Fibroblast of villous mesenchyme (primary cell): ENCODE measurements at places on chromosomes 16 and 17. TPM values are rescaled to one million over a fixed set of nuclear protein-coding genes. Genes with fewer than 3 reads are reported as not detected.

MFAP4 gene
- total RNA-seq: 17.7 and 28.7 TPM in 2 replicates

ZSCAN10 gene
- total RNA-seq: under 0.01 TPM in 1 of 2 replicates, not detected in the other

DNA sequence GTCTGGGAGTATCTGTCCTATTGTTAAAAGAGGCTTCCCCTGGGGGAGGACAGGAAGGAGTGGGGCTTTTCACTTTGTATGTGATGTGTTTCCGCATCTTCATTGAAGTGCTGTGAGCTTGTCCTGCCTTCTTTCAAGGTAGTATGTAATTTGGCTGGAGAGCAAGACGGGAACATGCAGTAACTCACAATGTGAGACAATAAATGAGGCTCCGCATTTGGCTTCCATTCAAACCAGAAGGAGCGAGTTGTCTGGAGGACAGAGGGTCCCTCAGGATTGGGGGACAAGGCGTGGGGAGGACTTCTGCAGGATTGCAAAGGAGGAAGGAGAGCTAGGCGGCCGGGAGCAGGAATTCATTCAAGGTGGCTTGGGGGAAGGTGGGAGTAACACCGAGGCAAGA lies 203.5 kb downstream of the RBFOX3 start:
- DNase-seq: no peak

GRCh38 chr17:21535686-21536375 lies 156.5 kb upstream of the KCNJ18 start:
- peak; percentile 40 for DNase-seq

- peak; percentile 35 for DNase-seq
These were observed 85.7 kb downstream of the NOG start for GRCh38 chr17:56679115-56679776.

- DNase-seq: no peak
These were observed 14.9 kb upstream of the MAPK3 start for GRCh38 chr16:30137897-30138296.

CCDC43 gene
- total RNA-seq: 32.5 and 52.2 TPM in 2 replicates

HS3ST3A1 gene
- 13.8 and 15.5 TPM in 2 replicates for total RNA-seq

DNA sequence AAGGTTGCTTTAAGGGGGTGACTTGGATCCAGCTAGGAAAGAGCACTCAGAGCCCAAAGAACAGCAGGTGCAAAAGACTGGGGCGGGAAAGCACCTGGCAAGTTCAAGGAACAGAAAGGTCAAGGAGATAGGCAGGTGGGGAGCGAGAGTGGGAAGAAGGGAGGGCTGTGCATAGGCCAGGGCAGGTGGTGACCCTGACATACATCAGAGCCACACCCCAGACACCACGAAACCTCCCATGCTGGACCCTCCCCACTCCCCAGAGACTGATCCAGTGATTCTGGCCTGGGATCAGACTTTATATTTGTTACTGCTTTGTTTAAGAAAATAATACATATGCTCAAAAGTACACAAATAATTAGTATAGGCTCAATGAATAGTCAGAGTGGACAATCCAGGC lies 48.5 kb upstream of the RBFOX3 start:
- no peak for DNase-seq

CNTD1 gene
- 0.32 TPM in 1 of 2 replicates, not detected in the other for total RNA-seq

CCDC200 gene
- total RNA-seq: not detected in 2 replicates

TMIGD1 gene
- total RNA-seq: not detected in 2 replicates

GRCh38 chr16:75502916-75503605 lies 7.8 kb upstream of the CHST6 start:
- DNase-seq: no peak

- peak; percentile 79 for DNase-seq
These were observed 28.8 kb downstream of the DYNLRB2 start for GRCh38 chr16:80569440-80570105.

GRCh38 chr17:72613806-72614292 lies 478.6 kb downstream of the SLC39A11 start:
- DNase-seq: no peak

GRCh38 chr16:2979669-2980226 lies 498 bp downstream of the PKMYT1 start:
- no peak for DNase-seq

- no peak for DNase-seq
These were observed 162.7 kb downstream of the CCT6B start for GRCh38 chr17:34798581-34798980.

DNA sequence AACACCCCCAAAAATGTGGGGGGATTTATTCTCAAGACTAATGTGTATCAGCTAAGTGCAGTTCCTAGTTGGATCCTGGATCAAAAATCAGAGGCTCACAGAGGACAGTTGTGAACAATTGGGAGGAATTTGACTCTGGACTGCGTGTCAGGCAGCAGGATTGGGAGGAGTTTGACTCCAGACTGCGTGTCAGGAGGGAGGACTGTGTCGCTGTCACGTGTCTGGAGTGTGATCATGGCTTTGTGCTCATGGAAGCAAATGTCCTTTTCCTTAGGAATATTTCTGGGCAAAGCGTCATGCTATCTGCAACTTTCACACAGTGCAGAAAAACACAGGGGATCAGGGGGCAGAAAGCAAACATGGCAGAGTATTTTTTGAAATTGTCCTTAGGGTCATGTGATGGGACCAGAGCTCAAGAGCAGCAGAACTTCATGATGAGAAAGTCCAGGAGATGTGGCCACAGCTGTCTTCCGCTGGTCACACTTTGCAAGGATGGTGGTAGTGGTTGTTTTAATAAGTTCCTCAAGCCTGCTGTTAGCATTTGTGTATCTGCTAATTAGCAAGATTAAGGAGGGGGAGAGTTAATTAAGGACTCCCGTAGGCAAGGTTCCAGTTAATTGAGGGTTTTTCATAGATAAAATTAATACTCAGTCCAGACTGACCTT lies 122.0 kb upstream of the CHMP6 start:
- DNase-seq: no peak

DNA sequence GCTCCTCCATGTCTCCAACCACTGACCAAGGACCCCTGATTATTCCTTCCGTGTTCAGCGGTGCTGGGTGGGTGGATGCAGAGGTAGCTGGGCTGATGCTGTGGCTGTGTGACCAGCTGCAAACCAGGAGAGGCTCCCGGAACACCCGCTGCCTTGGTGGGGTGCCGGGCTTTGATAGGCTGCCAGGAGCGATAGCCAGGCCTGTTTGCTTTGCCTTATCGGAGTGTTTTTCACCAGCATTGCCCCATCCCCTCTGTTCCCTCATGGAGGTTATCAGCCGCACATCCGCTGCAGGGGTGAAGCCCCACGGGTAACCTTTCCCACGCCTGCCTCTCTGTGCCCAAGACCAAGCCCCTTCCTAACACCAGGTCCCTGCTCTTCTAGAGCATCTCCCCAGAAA lies 354.3 kb downstream of the C16orf95 start:
- DNase-seq: no peak

DNA sequence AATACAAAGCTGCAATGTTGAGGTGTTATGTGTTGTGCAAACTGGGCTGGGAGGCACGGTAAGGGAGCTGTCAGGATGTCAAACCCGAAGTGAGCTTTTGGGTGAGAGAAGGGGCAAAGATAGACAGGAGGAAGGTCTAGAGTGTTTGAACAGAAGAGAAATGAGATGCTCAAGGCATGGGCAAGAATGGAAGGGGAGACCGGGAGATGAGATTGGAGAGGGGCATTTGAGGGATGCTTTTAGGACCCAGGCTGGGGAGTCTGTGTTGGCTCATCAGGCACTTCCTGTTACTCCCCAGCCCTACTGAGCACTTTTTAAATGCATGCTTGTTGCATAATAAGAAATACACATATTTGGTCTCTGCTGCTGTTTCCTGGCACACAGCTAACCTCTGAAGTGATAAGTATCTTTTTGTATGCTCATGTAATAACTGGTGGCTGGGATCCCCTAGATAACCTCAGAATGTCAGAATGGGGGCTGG lies 13.7 kb downstream of the UNC45B start:
- no peak for DNase-seq

- DNase-seq: peak; percentile 69
These were observed 1.4 kb downstream of the PYDC1 start for GRCh38 chr16:31215287-31216162.

GRCh38 chr17:77717941-77718668 lies 240.4 kb upstream of the TNRC6C start:
- no peak for DNase-seq

NUPR1 gene
- 8.2 and 27.7 TPM in 2 replicates for total RNA-seq

TAF15 gene
- 47.1 and 55.4 TPM in 2 replicates for total RNA-seq

DNA sequence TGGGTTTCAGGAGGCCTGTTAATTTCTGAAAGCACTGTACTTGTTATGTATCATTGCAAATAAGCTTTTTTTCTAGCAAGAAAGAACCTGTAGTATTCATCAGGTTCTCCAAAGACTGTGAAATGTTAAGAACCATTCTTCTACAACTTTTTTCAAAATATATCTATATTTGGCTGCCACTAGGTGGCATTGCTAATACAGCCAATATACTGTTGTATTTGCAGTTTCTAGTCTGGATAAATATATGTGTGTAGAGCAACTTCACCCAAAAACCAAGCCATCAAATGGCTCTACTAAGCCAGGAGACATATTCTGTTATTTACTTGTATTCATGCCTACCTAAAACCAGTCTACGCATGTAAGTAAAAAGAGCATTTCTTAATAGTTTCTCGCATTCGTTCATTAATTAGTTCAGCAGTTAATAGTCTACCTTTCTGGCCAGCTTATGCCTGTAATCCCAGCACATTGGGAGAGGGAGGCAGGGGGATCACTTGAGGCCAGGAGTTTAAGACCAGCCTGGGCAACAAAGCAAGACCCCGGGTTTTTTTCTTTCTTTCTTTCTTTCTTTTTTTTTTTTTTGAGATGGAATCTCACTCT lies 39.5 kb downstream of the VMP1 start:
- DNase-seq: peak; percentile 76

GRCh38 chr16:7086822-7087616 lies 245.6 kb upstream of the RBFOX1 start:
- DNase-seq: no peak

DNA sequence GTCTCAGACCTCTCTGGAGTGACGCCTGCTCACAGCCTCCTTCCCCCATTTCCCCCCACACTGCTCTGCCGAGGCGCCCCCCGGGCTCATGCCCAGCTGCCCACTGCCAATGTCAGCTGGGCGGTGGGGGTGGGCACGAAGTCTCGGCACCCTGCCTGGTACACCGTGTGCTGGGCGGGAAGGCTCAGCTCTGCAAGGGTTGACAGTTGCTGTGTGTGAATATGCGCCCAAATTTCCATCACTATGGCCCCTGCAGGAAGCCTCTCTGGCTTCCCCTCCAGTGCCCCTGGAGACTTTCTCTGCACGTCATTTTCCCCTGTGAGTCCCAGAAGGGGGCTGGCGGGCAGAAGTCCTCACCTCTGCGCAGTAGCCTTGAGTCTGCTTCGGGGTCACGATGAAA lies 11.6 kb upstream of the CAMKK1 start:
- DNase-seq: no peak

EXOC7 gene
- total RNA-seq: 93.1 and 98.4 TPM in 2 replicates

DNA sequence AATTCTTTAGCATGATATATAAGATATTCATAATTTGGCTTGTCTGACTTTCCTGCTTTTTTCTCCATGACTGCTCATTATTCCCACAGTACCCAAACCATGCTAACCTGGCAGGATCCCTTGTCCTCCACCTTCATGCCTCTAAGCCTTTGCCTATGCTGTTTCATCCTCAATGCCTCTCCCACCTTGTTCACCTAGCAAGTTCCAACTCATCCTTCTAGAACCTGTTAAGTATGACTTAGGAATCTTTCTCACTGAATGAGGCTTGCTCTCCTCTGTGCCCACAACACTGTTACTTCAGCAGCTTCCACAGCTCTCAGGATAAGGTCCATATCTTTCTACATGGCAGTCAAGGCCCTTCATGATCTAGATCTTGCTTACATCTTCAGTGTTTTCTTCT lies 34.0 kb downstream of the CA10 start:
- DNase-seq: no peak

- no peak for DNase-seq
These were observed 7.7 kb downstream of the MMD start for GRCh38 chr17:55413825-55414489.

PERCC1 gene
- total RNA-seq: not detected in 2 replicates
